ENCODE measurements at places on chromosomes 6 and 20. TPM values are rescaled to one million over a fixed set of nuclear protein-coding genes. Genes with fewer than 3 reads are reported as not detected.

LPA gene
- total RNA-seq: 0.65 TPM

C6orf52 gene
- not detected for total RNA-seq

- no peak for DNase-seq
Measured at GRCh38 chr6:63790334-63790733, 154.7 kb downstream of the PHF3 start.

DNA sequence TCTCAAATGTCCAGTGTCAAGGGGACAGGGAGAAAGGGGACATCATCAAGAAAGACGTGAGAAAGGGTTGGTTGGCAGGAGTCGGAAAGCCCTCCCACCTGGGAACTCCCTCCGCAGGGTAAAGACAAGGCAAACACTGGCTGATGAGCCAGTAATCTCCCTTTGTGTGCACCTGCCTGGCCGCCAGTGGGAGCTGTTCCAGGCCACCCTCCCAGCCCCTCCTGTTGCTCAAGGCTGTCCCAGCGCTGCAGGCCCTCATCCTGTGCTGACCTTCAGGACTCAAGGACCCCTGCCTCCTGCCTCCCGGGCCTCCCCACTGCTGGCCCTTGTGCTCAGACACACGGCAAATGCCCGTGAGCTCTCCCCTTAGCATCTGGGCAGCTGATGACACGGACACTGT, 7.4 kb downstream of the FRMD1 start:
- DNase-seq: no peak

CPXM1 gene
- 22.1 TPM for total RNA-seq

DNA sequence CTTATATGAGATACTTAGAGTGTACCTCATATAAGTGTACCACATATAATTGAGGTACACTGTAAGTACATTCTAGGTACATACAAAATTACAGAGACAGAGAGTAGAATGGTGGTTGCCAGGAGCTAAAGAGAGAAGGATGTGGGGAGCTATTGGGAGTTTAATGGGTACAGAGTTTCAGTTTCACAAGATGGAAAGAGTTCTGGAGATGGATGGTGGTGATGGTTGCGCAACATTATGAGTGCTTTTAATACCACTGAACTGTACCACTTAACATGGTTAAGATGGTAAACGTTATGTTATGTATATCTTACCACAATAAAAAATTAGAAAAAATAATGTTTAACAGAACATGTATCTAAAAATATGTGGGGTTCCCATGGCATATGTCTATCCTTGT, 69.4 kb downstream of the PRND start:
- no peak for DNase-seq

DNA sequence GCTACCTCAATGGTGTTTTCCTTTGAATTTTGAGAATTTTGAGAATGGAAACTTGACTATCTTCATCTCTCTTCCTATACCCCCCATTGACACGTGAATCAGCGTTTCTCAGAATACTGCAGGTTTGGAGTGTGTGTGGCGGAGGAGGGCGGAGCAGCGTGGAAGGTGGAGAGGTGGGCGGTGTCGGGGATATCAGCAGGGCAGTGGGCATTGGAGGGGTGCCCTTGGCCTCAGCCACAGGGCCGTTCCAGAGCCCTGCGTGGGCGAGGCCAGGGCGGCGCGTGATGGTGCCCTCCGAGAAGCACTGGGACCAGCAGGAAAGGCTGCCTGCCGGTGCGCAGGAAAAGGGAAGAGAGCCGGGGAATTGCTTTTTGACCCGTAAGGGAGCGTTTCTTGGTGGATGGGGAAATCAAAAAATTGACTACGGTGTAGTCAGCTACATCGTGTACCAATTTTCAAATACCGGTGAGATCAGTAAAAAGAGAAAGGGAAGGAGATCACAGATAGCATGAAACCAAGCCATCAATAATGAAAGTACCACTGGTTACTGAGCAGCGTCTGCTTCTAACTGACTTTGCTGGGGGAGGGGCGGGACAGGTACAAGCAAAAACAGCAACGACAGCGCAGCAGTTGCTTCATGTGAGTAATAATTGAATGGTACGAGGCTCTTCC, 82.7 kb upstream of the DUSP22 start:
- no peak for DNase-seq

SLC4A11 gene
- total RNA-seq: 1.7 TPM

DNA sequence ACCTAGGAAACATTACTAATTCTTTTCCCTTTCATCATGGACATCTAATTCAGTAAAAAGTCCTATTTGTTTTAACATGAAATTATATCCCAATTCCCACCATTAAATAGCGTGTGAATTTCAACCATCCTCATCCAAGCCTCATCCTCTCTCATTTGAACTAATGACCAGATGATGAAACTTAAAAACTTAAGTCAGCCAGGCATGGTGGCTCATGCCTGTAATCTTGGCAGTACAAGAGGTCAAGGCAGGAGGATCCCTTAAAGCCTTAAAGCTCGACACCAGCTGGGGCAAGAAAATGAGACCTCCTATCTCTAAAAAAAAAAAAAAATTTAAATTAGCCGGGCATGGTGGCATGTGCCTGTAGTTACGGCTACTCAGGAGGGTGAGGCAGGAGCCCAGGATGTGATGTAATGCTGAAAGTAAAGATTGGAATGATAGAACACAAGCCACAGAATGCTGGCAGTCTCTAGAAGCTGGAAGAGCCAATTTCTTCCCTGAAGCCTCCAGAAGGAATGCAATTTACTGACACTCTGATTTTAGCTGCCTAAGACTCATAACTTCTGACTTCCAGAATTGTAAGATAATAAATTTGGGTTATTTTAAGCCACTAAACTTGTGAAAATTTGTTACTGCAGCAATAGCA, 27.1 kb upstream of the HAO1 start:
- no peak for DNase-seq

UNC93A gene
- total RNA-seq: not detected

DNA sequence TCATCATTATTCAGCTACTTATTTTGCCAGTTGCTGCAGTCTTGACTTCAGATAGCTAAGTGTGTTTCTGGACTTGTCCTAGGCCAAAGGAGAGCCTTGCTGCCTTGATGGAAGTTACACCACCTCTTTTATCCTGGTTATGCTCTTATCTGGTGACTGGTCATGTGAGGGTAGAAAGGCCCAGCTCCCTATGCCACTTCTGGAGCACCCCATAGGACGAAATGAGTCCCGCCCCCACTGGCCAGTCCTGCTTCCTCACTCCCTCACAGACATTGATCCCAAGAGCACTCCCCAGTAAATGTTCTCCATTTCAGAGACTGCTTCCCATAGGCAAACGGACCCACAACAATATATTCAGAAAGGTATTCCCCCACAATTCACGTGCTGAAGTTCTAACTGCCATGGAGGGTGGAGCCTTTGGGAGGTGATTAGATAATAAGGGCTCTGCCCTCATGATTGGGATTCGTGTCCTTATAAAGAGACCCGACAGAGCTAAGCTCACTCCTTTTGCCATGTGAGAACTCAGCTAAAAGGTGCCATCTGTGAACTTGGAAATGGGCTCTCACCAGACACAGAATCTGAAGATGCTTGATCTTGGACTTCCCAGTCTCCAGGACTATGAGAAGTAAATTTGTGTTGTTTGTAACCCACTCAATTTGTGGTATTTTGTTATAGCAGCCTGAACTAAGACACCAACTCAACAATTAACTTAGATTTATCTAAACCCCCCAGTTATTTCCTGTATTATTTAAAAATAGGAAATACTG, 21.5 kb upstream of the ELOVL2 start:
- DNase-seq: no peak

DNA sequence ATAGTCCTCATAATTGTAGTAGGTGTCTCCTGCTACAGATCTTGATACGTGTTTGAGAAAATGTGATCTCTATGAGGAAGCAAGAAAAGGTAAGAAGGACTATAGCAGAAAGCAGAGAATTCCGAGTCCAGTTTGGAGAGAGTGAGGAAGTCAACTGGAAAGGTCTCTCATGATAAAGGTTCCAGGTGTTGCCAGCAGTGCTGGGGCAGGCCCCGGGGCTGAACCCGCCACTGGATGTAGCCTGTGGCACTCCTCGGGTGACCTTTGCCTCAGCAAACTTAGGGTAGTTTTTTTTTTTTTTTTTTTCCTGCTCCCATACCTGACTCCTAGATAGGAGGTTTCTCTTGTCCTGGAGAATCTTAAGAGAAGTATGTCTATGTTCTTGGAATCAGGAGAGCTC, 62.8 kb downstream of the FAM120B start:
- no peak for DNase-seq

RBPJL gene
- not detected for total RNA-seq

HCK gene
- total RNA-seq: 22.4 TPM

- DNase-seq: no peak
Measured at GRCh38 chr6:37289931-37290330, 32.0 kb upstream of the TMEM217 start.

GRCh38 chr20:37890643-37891042, 12.3 kb upstream of the VSTM2L start:
- no peak for DNase-seq

DNA sequence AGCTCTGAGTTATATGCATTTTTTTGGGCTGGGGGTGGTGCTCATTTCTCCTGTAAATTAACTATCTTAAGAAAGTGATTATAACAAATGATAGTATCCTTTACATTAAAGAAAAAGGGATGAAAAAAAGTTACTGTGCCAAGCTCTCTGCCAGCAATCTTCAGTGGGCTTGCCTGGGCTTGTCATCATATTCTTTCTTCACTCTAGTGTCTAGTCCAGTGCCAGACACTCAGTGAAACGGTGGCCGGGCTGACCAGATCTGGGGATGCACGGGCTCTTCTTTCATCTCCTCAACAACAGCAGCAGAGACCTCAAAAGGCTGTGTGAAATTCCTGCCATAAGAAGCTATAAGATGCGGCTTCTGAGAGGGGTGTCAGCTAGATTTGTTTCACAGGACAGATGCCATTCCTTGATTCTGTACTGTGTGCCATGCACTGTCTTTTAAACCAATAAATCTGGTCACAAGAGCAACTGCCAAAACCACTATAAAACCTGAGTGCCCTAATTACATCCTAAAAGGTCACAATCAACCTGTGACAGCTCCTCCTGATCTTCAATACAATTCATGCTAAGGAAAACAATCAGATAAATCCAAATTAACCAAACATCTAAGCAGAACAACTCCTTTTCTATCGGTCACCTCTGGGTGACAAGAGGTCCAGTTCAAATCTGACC, 12.1 kb downstream of the EXOC2 start:
- DNase-seq: no peak

MAP7 gene
- 2.2 TPM for total RNA-seq

SLC22A7 gene
- total RNA-seq: not detected

GRCh38 chr20:41249411-41250281, 67.9 kb downstream of the ZHX3 start:
- DNase-seq: no peak

SLC22A16 gene
- 0.84 TPM for total RNA-seq

GRCh38 chr6:2626401-2626800, 124.3 kb downstream of the MYLK4 start:
- no peak for DNase-seq

DNA sequence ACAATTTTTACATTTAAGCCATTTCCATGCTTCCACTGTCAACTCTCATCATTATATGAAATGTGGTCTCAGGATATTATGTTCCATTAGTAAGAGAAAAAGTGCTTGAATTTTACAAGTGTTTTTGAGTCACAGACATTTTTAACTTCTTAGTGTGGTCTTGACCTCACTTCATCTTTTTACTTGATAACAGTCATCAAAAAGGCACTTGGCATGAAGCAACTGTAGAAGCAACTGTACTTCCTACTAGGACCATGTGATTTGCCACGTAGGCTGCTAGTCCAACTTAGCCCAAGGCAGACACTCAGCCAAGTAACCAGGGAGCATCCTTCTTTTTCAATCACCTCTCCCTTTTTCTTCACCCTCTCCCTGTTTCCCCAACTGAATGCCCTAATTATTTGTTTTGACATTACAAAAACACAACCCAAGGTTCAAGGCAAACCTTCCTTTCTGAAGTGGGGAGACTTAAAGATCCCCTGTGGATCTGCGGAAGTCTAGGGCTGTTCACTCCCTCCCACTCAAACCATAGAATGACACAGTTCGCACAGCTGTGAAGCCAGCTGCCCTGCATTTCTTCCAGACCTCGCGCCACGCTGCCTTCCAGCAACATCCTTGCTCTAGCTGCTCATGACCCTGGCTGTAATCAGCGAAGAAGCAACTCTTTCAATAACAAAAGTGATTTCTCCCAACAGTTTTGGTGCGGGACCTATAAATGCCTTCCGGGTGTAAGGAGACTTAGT, 45.0 kb downstream of the PHACTR1 start:
- no peak for DNase-seq

PPP1R10 gene
- 38.3 TPM for total RNA-seq

- DNase-seq: no peak
Measured at GRCh38 chr20:40930561-40930960, 98.1 kb upstream of the TOP1 start.

Measured in omental fat pad (tissue), 4 donors.